ENCODE measurements at places on chromosomes 11 and 22. TPM values are rescaled to one million over a fixed set of nuclear protein-coding genes. Genes with fewer than 3 reads are reported as not detected.

The MYOD1 gene
- not detected for total RNA-seq

The CALCA gene
- total RNA-seq, result not detected

The IL17RA gene
- 11.6 TPM for total RNA-seq

The PATE4 gene
- not detected for total RNA-seq

The MN1 gene
- 13.1 TPM for total RNA-seq

The GDPD4 gene
- not detected for total RNA-seq

The FADS1 gene
- total RNA-seq, result 44.9 TPM

The OR8D1 gene
- total RNA-seq, result not detected

The PITPNB gene
- 51.0 TPM for total RNA-seq

The ACR gene
- total RNA-seq, result not detected

The SAA4 gene
- total RNA-seq, result 0.94 TPM

The ELFN2 gene
- total RNA-seq, result 0.05 TPM

Data from left cardiac atrium (tissue), 4 donors.